Suprapubic skin (tissue), 4 donors: ENCODE measurements at places on chromosomes 13 and 19.
A peak's percentile ranks its signal among the peaks of the same experiment; 100 is the strongest.

GRCh38 chr13:84446972-84447639 is 564.8 kb upstream of the SLITRK1 start:
- no peak overlapping the region for H3K4me3 ChIP-seq
- H3K4me1 ChIP-seq = no peaks in the 10 kb centered on the region
- no peak overlapping the region for H3K27ac ChIP-seq
- no peaks in the 10 kb centered on the region for H3K36me3 ChIP-seq

DNA sequence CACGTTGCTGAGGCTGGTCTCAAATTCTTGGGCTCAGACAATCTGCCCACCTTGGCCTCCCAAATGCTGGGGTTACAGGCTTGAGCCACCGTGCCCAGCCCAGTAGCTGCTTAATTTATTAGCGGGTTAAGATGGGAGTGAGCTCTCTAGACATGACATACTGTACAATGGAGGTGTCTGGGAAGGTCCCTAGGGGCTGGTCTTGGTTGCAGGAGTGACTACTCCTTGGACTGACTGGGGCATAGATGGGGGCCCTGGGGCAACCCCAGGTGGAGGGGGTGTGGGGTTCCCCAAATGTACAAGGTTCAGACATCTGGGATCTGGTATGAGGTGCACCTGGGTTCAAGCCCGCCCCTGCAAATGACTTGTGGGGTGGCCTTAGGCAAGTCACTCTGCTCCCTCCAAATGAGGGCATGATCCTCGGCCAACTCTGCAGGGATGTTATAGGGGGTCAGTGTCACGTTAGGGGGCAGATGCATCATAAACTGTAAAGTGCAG is 12.8 kb downstream of the CIB3 start:
- H3K27ac ChIP-seq = no peak overlapping the region
- no peaks in the 10 kb centered on the region for H3K4me1 ChIP-seq
- H3K27me3 ChIP-seq = no peaks in the 10 kb centered on the region
- H3K36me3 ChIP-seq = no peaks in the 10 kb centered on the region
- H3K4me3 ChIP-seq = no peak overlapping the region

DNA sequence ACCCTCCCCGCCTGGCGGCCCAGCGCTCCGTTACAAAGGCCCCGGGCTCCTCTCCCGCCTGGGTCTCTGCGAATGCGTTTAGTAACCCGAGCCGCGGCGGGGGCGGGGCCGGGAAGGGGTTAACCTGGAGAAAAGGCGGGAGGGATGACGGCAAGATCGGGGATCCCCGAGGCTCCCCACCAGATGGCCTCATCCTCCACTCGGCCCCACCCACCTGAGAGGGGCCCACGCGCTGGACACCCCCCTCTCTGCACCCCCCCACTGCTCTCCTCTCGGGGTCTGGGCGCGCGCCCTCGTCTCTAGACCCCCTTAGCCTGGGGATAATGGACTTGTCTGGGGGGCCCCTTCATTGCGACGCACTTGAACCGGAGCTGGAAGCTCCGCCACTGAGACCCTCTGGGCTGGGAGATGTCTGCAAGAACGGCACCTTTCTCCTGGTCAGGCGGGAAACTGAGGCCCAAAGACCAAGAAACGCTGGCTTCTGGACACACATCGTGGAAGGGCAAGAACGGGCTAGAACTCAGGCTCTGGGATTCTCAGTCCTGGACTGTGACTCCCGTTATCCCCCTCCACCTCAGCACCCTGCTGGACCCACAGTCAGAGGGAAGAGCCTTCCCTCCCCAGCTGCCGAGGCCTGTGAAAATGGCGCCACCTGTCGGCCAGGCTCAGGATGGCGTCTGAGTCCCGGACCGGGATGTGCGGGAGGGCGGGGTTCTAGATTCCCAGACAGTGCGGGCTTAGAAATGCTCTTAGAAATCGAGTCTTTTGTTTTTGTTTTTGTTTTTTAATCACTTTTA is 2.9 kb upstream of the LTBP4 start:
- H3K27me3 ChIP-seq = peaks cover 24% of the 10 kb centered on the region
- no peak overlapping the region for H3K27ac ChIP-seq
- peaks cover 69% of the 10 kb centered on the region for H3K4me1 ChIP-seq
- no peaks in the 10 kb centered on the region for H3K36me3 ChIP-seq
- peak; percentile 95 for DNase-seq

DNA sequence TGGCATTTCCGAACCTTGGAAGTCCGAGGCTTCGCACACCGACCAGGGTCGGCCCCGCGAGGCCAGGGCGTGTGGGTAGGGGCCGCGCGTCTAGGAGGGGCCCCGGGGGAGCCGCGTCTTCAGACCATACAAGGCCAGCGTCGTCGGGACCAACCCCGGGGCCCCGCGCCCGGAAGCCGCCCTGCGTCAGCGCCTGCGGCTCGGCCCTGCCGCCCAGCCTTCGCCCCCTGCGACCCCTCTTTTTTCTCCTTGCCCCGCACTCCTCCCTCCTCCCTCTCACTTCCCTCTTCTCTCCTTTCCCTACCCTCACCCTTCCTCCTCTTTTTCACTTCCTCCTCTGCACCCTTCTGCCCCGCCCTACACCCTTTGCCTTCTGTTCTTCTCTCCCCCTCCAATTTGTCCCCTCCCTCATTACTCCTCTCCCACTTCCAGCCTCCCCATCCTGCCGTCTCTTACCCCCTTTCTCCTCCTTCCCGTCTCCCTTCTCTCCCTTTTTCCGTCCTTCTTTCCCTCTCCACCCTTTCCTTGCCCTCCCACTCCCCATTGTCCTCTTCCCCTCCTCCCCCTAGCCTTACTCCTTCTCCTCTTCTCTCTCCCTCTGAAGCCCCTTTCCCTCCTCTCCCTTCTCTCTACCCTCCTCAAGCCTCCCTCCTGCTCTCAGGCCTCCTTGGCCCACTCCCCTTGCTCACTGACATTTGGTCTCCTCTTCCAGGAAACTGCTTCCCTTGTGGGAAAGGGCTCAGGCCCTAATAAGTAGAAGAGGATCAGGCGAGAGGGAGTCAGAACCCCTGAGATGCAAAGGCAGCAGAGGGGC is 2.2 kb upstream of the PLEKHG2 start:
- peak overlapping the region; percentile 93 for H3K4me3 ChIP-seq
- peaks cover 54% of the 10 kb centered on the region for H3K4me1 ChIP-seq
- peak; percentile 92 for DNase-seq
- peak overlapping the region; percentile 100 for H3K27ac ChIP-seq
- no peaks in the 10 kb centered on the region for H3K27me3 ChIP-seq

DNA sequence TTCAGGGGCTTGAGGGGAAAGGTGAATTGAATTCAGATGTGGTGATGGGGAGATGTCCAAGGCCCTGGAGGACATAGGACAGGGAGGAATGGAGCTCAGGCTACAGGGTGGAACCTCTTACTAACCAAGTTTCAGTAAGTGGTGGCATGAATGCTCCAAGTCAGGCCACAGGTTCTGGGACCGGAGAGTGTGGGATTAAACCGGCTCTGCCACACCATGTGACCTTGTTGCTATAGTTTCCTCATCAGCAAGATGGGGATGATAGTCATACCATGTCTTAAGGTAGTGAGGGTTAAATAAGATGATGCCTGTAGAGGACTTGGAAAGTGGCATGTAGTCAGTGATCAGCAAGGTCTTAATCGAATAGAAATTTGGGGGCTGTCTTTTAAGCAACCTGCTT is 16.3 kb downstream of the GPR183 start:
- H3K36me3 ChIP-seq = no peaks in the 10 kb centered on the region
- no peaks in the 10 kb centered on the region for H3K27me3 ChIP-seq
- DNase-seq = no peak

DNA sequence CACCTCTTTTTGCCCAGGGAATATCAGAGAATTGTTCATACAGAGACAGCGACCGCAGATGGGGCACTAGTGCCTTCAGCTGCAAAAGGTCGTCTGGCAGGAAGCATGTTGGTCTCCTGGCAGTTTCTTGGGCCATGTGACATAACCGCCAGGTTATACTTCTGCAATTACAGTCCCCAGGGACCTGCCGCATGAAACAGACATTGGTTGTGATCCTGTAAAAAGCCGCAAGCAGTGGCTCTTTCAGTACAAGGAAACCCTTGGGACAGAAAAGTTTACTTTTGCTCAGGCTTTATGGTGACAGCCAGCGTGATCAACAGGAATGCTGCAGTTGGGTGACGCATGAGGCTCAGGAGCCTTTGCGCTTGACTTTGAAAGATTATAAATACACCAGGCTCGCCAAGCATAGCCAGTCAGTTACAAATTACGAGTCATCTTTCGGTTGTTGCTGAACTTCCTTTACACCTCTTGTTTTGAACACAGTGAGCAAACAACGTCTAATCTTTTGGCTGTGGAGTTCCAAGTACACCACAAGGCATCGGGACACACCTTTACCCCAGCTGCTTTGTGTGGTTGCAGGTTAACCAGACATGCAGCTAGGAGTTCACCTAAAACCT is 50.5 kb upstream of the UBE2L5 start:
- peaks cover 9% of the 10 kb centered on the region for H3K4me1 ChIP-seq
- no peaks in the 10 kb centered on the region for H3K36me3 ChIP-seq
- no peaks in the 10 kb centered on the region for H3K27me3 ChIP-seq
- H3K27ac ChIP-seq = no peak overlapping the region

GRCh38 chr19:3723110-3723488 is 14.9 kb downstream of the TJP3 start:
- DNase-seq = no peak
- H3K27me3 ChIP-seq = peaks cover 74% of the 10 kb centered on the region
- no peaks in the 10 kb centered on the region for H3K36me3 ChIP-seq
- peaks cover 27% of the 10 kb centered on the region for H3K4me1 ChIP-seq
